ENCODE measurements at places on chromosomes 4 and X. TPM values are rescaled to one million over a fixed set of nuclear protein-coding genes. Genes with fewer than 3 reads are reported as not detected.

GRCh38 chr4:96352051-96352517 is 512.2 kb downstream of the PDHA2 start:
- no peak for DNase-seq

DNA sequence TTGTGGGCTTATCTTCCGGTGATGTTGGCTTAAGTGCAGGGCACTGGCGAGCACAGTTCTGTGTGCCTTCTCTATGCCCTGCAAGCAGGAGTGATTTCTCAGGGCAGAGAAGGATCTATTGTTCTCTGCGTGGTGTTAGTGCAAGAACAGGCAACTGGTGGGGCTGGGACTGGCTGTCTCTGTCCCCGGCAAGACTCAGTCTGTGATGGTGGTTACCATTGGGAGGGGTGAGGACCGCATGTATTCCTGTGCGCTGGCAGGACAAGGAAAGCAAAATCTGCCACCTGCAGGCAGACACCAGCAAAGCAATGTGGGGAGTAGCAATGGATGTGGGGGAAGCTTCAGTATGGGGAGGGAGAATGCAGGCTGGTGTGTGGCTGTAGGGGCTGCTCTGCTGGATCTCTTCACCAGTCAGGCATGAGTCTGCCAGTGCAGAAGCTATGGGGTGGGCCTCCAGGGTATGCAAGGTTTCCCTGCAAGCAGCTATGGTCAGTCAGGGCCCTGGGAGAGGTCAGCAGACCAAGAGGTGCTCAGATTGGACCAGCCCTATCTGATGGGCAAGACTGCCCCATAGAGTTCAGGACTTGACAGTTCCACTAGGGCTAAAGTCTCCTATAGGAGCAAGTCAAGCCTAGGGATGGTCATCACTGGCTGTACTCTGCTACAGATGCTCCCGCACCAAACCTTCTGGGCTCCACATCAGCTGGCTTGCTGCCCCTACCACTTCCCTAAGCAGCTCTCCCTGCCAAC is 16.8 kb downstream of the PF4 start:
- DNase-seq = no peak

DNA sequence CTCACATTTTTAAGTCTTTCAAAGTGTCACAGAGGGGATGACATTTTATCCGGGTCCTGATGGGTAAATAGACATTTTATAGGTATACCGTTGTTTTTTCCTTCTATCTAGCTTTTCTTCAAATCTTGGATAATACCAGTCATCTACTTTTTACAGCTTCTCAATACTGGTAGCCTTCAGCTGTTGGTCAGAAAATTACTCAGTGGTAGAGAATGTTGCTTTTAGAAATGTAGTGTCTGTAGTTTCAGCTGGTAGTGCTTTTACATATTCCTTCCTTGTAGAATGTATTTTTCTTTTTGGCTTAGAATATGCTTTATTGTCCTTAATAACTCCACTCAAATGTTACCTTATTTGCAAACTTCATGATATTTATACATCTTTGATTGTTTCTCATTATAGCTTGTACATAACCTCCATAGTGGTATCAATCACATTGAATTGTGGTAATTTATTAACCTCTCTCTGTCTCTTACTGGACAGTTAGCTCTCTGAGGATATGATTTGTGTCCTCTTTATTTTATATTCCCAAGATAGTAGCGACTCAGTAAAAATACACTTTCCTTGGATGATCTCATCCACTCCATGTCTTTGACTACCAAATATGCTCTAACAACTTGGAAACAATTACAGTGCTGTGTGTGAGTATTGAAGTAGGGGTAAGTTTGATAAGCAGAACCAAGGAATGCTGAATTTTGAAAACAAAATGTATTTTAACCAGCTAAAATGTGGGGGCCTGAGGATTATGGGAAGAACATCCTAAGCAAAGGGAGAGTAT is 53.8 kb downstream of the RAP1GDS1 start:
- DNase-seq = no peak

Gene NDST4
- 0.26 TPM for total RNA-seq

Gene ZAR1
- not detected for total RNA-seq
